GDM1 (cell line): ENCODE measurements at places on chromosomes 11 and 22.

DNA sequence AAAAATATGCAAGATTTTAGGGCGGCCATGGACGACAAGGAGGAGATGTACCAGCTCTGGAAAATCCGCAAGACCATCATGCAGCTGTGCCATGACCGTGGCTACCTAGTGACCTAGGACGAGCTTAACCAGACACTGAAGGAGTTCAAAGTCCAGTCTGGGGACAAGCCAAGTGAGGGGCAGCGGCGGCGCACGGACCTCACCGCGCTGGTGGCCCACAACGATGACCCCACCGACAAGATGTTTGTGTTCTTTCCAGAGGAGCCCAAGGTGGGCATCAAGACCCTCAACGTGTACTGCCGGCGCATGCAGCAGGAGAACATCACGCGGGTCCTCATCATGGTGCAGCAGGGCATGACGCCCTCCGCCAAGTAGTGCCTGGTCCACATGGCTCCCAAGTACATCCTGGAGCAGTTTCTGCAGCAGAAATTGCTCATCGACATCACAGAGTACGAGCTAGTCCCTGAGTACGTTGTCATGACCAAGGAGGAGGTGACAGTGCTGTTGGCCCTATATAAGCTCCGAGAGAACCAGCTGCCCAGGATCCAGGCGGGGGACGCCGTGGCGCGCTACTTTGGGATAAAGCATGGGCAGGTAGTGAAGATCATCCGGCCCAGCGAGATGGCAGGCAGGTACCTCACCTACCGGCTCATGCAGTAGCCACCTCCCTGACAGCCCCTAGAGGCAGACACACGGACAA is 43.5 kb upstream of the ZC3H12C start:
- DNase-seq, result no peak

- DNase-seq, result no peak
Measured at GRCh38 chr11:94141511-94142307, 13.1 kb downstream of the PANX1 start.

GRCh38 chr11:64134963-64135362 is 30.9 kb downstream of the MACROD1 start:
- no peak for DNase-seq

GRCh38 chr22:36192542-36192941 is 9.1 kb downstream of the APOL4 start:
- no peak for DNase-seq

DNA sequence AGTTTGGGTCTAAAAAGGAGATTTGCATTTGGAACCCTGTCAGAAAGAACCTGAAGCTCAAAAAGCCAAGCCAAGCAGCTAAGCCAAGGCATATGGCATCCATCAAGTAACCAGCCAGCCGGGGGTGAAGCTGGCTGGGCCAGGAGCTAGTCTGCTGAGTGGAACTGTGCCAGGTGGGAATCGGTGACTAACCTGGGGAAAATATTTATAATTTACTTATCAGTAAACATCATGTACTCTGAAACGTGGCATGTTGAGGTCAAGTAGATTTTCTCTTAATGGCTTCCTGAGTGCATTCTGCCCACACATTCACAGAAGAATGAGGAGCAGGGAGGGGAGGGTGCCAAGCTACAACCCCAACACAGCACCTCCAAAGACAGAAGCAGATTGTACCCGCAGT is 70.5 kb upstream of the SESN3 start:
- DNase-seq, result no peak

DNA sequence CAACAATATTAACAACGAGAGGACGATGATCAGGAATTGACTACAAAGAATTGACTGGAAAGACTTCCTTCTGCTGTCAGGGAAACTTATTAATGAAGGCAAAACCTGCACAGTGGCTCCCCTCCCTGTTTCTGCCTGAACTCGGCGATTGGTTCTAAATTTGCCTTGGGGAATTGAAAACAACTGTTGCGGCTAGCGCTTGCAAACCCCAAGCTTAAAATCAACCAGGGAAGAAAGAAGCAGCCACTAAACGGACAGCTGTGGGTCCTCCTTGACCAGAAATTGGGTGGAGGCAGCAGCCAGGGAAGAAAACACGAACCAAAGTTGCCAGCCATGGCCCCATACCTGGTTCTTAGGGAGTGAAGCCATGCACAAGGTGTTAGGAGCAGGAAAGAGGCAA is 383.5 kb upstream of the CADM1 start:
- DNase-seq, result no peak

GRCh38 chr22:16932577-16932976 is 75.4 kb downstream of the GAB4 start:
- DNase-seq, result no peak

GRCh38 chr11:32706985-32707741 is 87.3 kb downstream of the CCDC73 start:
- DNase-seq, result no peak

DNA sequence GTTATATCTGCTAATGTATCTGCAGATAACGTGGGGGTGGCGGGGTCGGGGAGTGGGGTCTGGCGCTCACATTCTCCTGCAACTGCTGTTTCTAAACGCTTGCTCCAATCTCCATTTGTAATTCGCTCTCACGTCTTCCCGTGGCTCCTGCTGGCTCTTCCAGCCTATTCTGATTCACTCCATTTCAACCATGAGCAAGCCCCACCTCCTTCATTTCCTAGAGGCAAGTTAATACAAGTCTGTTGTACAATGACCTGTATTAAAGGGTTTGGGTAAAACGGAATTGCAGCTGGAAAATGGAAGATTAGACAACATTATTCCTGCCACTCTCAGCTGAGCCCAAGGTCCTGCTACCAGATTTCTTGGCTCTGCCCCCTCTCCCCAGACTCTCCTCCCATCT is 132.3 kb downstream of the CSNK2A3 start:
- no peak for DNase-seq

GRCh38 chr11:43986881-43987280 is 44.4 kb downstream of the C11orf96 start:
- no peak for DNase-seq

GRCh38 chr11:2673871-2674471 is 25.8 kb downstream of the KCNQ1OT1 start:
- DNase-seq, result no peak

DNA sequence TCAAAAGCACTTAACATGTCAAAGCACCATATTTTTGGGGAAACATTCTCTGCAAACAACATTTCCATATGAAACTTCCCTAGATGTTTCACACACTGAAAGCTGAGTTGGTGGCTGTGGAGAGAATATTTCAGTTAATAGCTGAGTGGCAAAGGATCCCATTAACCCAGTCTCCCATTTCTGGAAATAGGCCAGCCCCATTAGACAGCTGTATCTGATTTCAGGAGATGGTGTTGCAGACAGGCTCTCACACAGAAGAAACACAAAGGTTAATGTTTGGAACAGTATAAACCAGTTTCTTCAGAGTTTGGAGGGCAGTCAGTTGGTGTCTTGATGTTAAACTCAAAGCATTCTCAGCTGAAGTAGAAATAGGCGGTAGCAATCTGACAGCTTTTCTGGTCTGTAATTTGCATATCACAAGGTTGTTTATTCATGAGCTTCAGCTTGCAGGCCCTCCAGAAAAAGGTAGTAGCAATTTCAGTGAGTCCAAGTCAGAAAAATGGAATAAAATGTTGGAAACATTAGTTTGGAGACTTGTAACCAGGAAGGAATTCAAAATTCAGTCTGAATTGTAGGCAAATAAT is 15.5 kb upstream of the ZBTB44 start:
- no peak for DNase-seq

DNA sequence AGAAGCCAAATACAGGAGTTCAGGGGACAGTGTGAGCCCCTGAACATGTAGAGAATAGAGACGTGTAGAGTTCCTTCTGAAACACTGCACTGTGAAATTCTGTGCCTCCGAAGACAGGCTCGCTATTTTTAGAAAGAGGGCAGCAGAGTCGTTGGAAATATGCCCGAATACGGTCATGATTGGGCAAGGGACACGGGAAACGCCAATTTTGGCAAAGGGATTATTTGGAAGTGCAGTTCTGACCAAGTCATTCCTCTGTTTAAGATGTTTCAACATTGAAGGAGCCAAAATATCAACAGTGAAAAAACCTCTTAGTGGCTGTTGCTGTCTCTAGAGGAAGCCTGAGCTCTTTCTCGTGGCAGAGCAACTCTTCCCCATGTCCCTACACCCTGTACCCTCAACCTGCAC is 9.5 kb upstream of the CBX6 start:
- no peak for DNase-seq

GRCh38 chr22:42906605-42907348 is 49.7 kb upstream of the ARFGAP3 start:
- no peak for DNase-seq

DNA sequence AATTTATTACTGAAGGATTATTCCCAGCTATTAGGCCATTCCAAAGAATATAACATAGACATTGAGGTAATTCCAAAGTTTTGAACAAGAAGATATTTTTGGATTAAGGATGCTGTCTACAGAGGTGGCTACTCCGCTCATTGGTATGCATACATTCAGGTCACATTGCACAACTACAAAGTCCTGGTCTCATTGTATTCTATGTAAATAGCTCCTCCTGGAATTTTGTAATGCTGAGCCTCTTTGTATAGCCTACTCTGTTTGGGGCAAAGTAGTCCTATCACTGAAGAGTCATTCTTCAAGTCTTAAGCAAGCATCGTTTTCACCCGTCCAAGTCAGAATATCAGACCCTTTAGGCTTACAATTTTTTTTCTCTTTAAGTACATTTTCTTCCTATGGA is 142.4 kb downstream of the KIF18A start:
- no peak for DNase-seq

- no peak for DNase-seq
Measured at GRCh38 chr11:97622795-97623194, 1233.0 kb downstream of the JRKL start.

DNA sequence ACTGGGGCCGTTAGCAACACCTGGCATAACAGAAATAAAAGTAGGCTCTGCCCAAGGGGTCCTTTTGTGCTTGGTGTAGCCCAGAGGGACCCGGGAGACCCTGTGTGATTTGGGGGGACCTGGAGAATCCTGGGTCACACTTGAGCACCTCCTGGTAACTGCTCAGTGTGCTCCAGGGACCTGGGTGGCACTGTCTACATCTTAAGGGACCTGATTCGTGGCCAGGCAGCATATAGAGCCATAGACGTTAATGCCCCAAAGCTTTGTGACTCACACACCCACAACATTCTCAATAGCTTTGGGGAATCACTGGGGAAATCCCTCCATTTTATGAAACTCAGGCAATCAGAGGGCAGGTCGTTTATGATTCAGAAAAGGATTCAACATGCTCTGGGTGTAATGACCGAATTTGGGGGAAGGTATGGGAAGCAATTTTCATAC is 3.6 kb upstream of the IGF2 start:
- DNase-seq, result no peak

- DNase-seq, result no peak
Measured at GRCh38 chr11:118785362-118785761, 5.6 kb downstream of the DDX6 start.

DNA sequence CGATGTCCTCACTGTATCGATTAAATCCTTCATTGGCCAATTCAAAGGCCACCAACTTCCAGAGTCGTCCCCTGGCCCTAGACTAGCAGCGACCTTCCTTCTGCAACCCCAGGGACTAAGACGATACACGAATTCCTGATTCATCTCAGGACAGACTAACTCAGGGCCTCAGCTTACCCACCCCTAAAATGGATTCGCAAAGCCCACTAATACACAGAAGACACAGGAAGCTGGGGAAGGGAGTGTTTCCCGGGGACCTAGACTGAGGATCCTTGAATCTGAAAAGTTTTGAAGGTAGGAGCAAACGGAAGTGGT is 509 bp downstream of the LAMTOR1 start:
- no peak for DNase-seq

DNA sequence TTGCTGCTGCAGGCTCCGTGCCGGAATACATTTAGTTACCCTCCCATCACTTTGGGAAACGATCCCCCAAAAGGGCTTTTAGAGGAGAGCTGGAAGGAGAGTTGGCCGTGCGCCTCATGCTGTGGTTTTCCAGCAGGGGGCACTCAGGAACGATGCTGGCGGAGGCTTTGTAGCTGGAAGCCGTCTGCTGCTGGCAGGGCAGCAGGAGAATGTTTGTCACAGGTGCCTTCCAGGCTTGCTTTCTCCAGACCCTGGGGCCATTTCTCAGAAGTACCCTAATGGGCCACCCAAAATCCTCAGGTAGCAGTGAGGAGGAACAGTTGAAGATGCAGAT is 30.0 kb upstream of the CABP7 start:
- no peak for DNase-seq

GRCh38 chr11:134556186-134556585 is 144.1 kb upstream of the B3GAT1 start:
- DNase-seq, result no peak

GRCh38 chr11:94175535-94175934 is 46.9 kb downstream of the PANX1 start:
- DNase-seq, result no peak

GRCh38 chr22:20208713-20209310 is 58.0 kb upstream of the CCDC188 start:
- DNase-seq, result no peak

DNA sequence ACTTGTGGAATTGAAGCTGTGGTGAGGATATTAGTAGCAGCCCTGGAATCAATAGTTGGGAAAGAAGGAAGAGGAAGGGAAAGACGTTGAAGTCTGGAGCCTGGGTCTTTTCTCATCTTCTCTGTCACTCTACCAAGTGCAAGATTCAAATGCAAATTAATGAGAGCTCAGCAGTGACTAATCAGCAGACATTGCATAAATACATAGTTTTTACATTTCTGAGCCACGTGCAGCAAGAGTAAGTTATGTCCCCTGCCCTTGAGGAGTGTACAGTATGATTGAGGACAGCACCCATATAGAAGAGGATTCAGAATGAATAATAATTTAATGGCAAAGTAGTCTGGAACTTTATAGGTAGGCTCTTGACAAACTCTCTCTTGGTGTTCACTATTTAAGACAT is 23.8 kb downstream of the CTR9 start:
- DNase-seq, result no peak

GRCh38 chr11:19628018-19628417 is 84.6 kb upstream of the NAV2 start:
- no peak for DNase-seq

- DNase-seq, result no peak
Measured at GRCh38 chr22:26265281-26265680, 96.0 kb downstream of the SEZ6L start.

DNA sequence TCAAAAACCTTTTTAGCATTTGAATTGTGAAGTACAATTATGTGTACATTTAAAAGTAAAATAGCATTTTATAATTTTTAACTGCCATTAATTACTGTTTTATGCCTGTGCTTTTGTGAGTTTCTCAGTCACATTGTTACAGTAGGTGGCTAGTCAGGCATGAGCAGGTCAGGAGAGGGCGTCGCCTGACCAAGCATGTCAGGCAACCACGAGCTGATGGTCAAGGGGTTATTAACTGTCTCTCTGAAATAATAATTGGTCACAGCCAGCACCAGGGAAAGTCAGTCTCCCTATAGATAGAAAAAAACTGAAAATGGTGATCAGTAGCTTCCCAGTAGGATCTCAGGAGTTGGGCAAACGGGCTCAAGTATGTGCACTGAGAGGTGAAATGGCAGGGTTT is 19.4 kb upstream of the CCDC81 start:
- no peak for DNase-seq

DNA sequence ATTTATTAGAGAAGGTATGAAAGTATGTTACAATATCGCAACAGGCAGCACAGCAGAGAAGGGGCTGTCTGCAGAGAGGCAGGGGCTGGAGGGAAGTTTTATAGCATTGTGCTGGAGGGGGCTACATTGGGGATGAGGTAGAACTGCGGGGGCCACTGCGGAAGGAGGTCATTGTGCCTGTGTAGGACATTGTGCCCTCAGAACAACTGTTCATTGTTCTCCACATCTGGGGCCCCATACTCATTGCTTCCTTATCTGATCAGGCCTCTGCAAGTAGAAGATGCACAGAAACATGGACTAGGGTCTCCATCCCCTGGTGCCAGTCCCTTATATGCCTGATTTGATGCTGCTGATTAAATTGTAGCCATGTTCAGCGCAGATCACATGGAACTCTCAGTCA is 12.1 kb downstream of the NADSYN1 start:
- no peak for DNase-seq

GRCh38 chr11:102614485-102614884 is 10.6 kb downstream of the MMP20 start:
- DNase-seq, result no peak
